ENCODE measurements at places on chromosomes 5 and 9. TPM values are rescaled to one million over a fixed set of nuclear protein-coding genes. Genes with fewer than 3 reads are reported as not detected.
A peak's percentile ranks its signal among the peaks of the same experiment; 100 is the strongest.

DNA sequence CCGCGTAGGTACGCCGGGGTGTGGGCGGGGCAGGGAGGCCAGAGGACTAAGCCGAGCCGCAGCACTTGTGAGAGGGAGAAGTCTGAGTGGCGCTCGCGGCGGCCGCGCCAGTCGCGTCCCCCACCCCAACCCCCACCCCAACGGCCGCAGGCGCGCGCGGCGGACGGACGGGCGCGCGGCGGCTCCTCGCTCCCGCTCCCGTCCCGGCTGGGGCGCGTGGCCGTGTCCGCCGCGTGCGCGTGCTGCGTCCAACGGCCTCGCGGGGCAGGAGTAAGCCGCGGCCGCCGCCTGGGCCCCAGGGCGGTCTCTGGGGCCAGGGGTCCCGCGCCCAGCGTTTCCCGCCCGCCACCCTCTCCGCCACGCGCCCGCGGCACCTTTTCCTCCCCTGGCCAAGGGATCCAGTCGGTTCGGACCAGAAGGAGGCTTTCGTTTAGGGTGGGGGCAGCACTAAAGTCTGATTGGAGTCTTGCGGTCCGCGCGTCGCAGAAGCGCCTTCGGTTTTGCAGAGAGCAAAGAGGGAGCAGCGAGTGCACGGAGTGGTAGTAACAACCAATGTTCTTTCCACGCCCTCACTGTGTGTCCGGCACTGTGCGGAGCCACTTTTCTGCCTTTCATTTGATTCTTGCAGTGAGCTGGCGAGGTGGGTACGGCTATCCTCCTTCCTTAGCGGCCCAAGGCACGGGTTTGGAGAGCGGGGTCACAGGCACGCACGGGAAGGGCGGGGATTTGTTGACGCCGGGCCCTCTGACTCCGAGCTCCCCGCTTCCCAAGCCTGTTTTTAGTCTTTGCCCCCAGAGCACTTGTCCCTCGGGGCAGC lies 483 bp downstream of the G3BP1 start:
- no peaks in the 10 kb centered on the region for H3K27me3 ChIP-seq
- DNase-seq: peak; percentile 82
- H3K27ac ChIP-seq: peak overlapping the region; percentile 90

CDK7 gene
- 29.4 TPM for polyA plus RNA-seq

DNA sequence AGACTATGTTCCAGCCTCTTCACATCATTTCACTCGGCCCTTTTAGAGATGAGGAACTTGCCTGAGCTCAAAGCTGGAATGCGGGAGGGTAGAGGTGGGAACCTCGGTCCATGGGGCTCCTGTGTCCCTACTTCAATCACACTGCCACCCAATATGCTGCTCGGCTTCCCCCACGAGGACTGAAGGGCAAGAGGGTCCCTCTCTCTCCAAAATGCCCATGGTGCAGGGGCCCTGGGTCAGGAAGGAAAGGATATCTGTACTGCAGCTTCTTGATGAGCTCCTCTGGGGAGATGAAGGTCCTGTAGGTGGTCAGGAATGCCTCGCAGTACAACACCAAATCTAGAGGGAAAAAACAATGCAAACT lies 46.5 kb downstream of the PRRT1B start:
- no peak for DNase-seq
- H3K4me1 ChIP-seq: no peaks in the 10 kb centered on the region
- H3K4me3 ChIP-seq: no peak overlapping the region

- H3K4me1 ChIP-seq: no peaks in the 10 kb centered on the region
- H3K4me3 ChIP-seq: no peak overlapping the region
- no peak for DNase-seq
- no peaks in the 10 kb centered on the region for H3K36me3 ChIP-seq
- H3K27me3 ChIP-seq: no peaks in the 10 kb centered on the region
- H3K27ac ChIP-seq: no peak overlapping the region
Observed at GRCh38 chr9:90478821-90479220, 163.8 kb downstream of the DIRAS2 start.
